ENCODE measurements at places on chromosomes 5 and 9. TPM values are rescaled to one million over a fixed set of nuclear protein-coding genes. Genes with fewer than 3 reads are reported as not detected.

- H3K4me1 ChIP-seq = peaks cover 23% of the 10 kb centered on the region
- no peak overlapping the region for H3K4me3 ChIP-seq
- H3K27ac ChIP-seq = no peak overlapping the region
- peaks cover 80% of the 10 kb centered on the region for H3K36me3 ChIP-seq
Measured at GRCh38 chr9:134704498-134704897, 62.9 kb downstream of the COL5A1 start.

DNA sequence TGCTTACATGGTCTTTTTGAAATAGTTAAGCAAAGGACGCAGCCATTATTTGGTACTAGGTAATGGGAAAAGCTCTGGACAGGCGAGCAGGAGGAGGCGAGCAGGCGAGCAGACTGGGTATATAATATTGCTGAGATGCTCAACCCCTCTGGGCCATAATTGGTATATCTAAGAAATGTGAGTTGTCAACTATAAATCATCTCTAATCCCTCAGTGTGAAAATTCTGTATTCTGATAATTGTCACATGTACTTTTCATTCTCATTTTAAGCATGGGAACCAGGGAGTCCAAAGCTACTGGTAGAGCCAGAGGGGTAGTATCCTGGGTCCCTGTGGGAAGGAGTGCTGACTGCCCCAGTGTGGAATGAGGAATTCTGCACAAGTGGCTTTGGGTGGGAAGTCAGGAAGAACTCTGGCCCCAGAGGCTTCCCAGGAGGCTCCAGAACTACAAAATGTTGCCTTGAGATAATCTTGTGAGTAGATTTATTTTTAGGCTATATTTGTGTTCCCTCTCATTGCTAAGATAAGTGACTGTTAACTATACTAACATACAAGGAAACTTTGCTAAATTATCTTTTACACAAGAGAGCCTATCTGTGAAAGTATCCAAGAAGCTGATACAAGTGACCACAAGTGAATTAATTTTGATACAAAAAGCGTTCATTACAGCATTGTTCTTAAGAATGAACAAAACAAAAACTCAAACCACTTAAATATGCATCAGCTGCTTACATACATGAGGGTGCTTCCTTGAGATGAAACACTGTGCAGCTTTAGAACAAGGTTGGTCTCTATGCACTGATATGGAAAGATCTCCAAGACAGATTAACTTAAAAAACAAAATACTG is 70.5 kb upstream of the TNFAIP8 start:
- H3K4me3 ChIP-seq = no peak overlapping the region
- no peak overlapping the region for H3K27ac ChIP-seq
- H3K4me1 ChIP-seq = peaks cover 10% of the 10 kb centered on the region
- 0 out of 2 replicates have a peak, but pooled peaks cover 2% of the 10 kb centered on the region for H3K36me3 ChIP-seq
- H3K27me3 ChIP-seq = no peaks in the 10 kb centered on the region

- no peak for DNase-seq
- no peaks in the 10 kb centered on the region for H3K27me3 ChIP-seq
- no peaks in the 10 kb centered on the region for H3K36me3 ChIP-seq
- H3K4me1 ChIP-seq = peaks cover 3% of the 10 kb centered on the region
Measured at GRCh38 chr5:126868338-126869004, 91.5 kb downstream of the LMNB1 start.

- peaks cover 7% of the 10 kb centered on the region for H3K27me3 ChIP-seq
- H3K4me3 ChIP-seq = no peak overlapping the region
- peaks cover 4% of the 10 kb centered on the region for H3K36me3 ChIP-seq
- DNase-seq = no peak
- H3K27ac ChIP-seq = no peak overlapping the region
Measured at GRCh38 chr9:126504086-126504976, 109.4 kb upstream of the LMX1B start.

- H3K27me3 ChIP-seq = peaks cover 2% of the 10 kb centered on the region
- H3K4me3 ChIP-seq = no peak overlapping the region
- H3K4me1 ChIP-seq = no peaks in the 10 kb centered on the region
- no peaks in the 10 kb centered on the region for H3K36me3 ChIP-seq
- H3K27ac ChIP-seq = no peak overlapping the region
Measured at GRCh38 chr5:62268792-62269191, 37.2 kb upstream of the KIF2A start.

GRCh38 chr5:93054424-93055163 is 526.4 kb downstream of the NR2F1-AS1 start:
- H3K4me1 ChIP-seq = peaks cover 7% of the 10 kb centered on the region
- no peaks in the 10 kb centered on the region for H3K36me3 ChIP-seq
- no peaks in the 10 kb centered on the region for H3K27me3 ChIP-seq
- peak; percentile 51 for DNase-seq
- H3K4me3 ChIP-seq = no peak overlapping the region

GRCh38 chr9:6473151-6473550 is 60.2 kb downstream of the UHRF2 start:
- no peaks in the 10 kb centered on the region for H3K4me1 ChIP-seq
- H3K27ac ChIP-seq = no peak overlapping the region
- H3K4me3 ChIP-seq = no peak overlapping the region
- peaks cover 10% of the 10 kb centered on the region for H3K36me3 ChIP-seq

Gene P4HA2
- 184 TPM for polyA plus RNA-seq

Gene INSYN2B
- 9.1 TPM for polyA plus RNA-seq

All from IMR-90 (cell line).